A673 (cell line): ENCODE measurements at places on chromosomes 7 and 10. TPM values are rescaled to one million over a fixed set of nuclear protein-coding genes. Genes with fewer than 3 reads are reported as not detected.

GRCh38 chr7:100580466-100581283, 5.3 kb downstream of the LRCH4 start:
- H3K36me3 ChIP-seq: peaks cover 38% of the 10 kb centered on the region
- H3K4me1 ChIP-seq: peaks cover 19% of the 10 kb centered on the region

DNA sequence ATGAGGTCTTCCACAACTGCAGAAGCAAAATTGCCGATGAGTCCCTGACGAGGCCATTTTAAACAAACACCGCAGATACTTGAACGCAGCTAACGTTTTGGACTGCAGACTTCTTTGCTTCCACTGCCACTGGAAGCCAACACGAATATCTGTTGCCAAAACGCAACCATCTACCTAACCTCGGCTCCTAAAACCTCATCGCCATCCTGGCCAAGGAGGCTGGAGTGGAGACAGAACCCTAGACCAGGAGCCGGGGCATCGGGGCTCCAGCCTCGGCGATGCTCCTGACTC, 493 bp downstream of the WDR91 start:
- DNase-seq: peak; percentile 26
- no peaks in the 10 kb centered on the region for H3K36me3 ChIP-seq
- no peaks in the 10 kb centered on the region for H3K27me3 ChIP-seq
- H3K4me1 ChIP-seq: no peaks in the 10 kb centered on the region
- peak overlapping the region; percentile 71 for H3K27ac ChIP-seq

- H3K4me3 ChIP-seq: no peak overlapping the region
- DNase-seq: peak; percentile 75
- no peaks in the 10 kb centered on the region for H3K36me3 ChIP-seq
- no peak overlapping the region for H3K27ac ChIP-seq
- no peaks in the 10 kb centered on the region for H3K27me3 ChIP-seq
These were observed 123.6 kb downstream of the RNF32 start for GRCh38 chr7:156764016-156764669.

- H3K4me1 ChIP-seq: no peaks in the 10 kb centered on the region
- no peaks in the 10 kb centered on the region for H3K27me3 ChIP-seq
- no peaks in the 10 kb centered on the region for H3K36me3 ChIP-seq
- no peak for DNase-seq
- H3K4me3 ChIP-seq: no peak overlapping the region
These were observed 59.9 kb downstream of the HIBADH start for GRCh38 chr7:27602766-27603165.

GRCh38 chr10:82814635-82815034, 939.6 kb downstream of the NRG3 start:
- no peaks in the 10 kb centered on the region for H3K4me1 ChIP-seq
- no peak overlapping the region for H3K4me3 ChIP-seq

DNA sequence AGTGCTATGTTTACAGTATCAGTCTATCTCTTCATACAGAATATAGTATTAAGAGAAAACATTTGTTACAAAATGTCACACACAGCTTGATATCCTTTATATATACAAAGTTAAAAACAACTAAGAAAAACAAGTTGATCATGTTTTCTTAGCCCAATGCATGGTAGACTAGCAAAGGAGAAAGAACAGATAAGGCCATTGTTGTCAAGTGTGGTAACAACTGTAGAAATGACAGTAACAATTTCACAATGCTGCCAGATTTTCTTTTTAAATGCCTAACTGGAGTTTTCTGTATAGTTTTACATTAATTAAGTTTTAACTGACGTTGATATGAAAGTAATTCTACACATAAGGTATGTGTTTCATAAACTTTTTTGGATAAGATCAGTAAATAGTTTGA, 65.8 kb downstream of the TFEC start:
- no peak overlapping the region for H3K4me3 ChIP-seq
- H3K4me1 ChIP-seq: no peaks in the 10 kb centered on the region
- no peak overlapping the region for H3K27ac ChIP-seq
- H3K27me3 ChIP-seq: no peaks in the 10 kb centered on the region
- no peak for DNase-seq
- no peaks in the 10 kb centered on the region for H3K36me3 ChIP-seq

GRCh38 chr10:17007418-17007770, 122.2 kb downstream of the CUBN start:
- H3K4me1 ChIP-seq: peaks cover 33% of the 10 kb centered on the region
- DNase-seq: peak; percentile 41
- no peak overlapping the region for H3K4me3 ChIP-seq

DNA sequence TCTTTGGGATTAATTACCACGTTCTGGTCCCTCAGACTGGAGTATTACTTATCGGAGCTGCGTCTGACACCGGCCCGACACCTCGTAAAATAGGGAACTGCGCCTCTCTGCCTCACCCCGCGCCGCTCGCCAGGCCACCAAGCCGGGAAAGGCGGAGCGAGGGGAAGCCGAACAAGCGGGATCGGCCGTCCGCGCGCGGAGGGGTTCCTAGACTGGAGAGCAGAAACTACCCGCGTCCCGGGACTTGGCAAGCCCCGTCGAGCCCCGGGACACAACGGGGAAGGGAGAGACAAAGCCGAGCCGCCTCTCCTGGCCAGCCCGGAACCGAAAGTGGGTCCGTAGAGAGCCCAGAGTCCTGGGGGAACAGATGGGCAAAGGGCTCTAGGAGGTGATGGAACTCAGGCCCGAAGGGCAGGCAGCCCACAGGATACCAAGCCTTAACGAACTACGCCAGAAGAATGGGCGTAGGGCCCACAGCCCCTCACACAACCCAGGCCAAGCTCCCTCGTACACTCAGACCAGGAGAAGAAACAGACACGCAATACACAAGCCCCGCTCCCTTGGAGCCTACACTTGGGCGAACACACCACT, 6.5 kb downstream of the LBX1 start:
- no peak overlapping the region for H3K27ac ChIP-seq
- peaks cover 3% of the 10 kb centered on the region for H3K4me1 ChIP-seq
- peak overlapping the region; percentile 15 for H3K4me3 ChIP-seq
- no peaks in the 10 kb centered on the region for H3K36me3 ChIP-seq
- H3K27me3 ChIP-seq: peaks cover 100% of the 10 kb centered on the region
- DNase-seq: no peak

DNA sequence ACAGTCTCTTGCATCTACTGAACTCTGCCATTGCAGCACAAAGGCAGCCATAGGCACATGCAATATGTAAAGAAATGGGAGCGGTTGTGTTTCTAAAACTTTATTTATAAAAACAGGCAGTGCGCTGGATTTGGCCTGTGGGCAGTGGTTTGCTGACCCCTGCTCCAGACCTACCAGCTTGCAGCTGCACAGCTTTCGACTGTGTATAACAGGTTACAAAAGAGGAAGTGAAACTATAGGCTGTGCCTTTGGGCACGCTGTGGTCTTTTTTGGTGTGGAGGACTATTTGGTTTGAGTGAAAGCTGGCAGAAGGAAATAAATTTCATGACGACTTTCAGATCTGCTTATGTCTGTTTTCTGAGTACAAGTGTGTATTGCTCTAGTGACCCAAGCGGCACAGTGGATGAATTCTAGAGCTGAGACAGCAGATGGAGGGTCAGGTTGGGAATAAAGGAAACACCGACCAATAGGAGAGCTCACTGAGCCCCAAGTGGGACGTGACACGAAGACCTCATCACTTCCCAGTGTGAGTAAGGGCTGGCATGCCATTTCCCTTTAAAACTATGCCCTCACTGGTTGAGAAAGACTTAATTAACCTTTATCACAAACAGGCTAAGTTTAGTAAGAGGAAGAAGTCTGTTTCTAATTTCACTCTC, 152.7 kb downstream of the ANK3 start:
- no peaks in the 10 kb centered on the region for H3K27me3 ChIP-seq
- H3K4me3 ChIP-seq: no peak overlapping the region
- DNase-seq: peak; percentile 59
- no peaks in the 10 kb centered on the region for H3K36me3 ChIP-seq
- no peak overlapping the region for H3K27ac ChIP-seq
- H3K4me1 ChIP-seq: peaks cover 7% of the 10 kb centered on the region

GRCh38 chr7:79598351-79598750, 144.9 kb upstream of the MAGI2 start:
- H3K4me1 ChIP-seq: no peaks in the 10 kb centered on the region
- no peak overlapping the region for H3K27ac ChIP-seq
- no peak overlapping the region for H3K4me3 ChIP-seq
- H3K36me3 ChIP-seq: no peaks in the 10 kb centered on the region
- no peak for DNase-seq

- H3K4me1 ChIP-seq: no peaks in the 10 kb centered on the region
- H3K27ac ChIP-seq: no peak overlapping the region
- no peak for DNase-seq
- H3K27me3 ChIP-seq: no peaks in the 10 kb centered on the region
- H3K36me3 ChIP-seq: no peaks in the 10 kb centered on the region
These were observed 7.1 kb upstream of the ZMIZ1 start for GRCh38 chr10:79061441-79062315.

The THSD7A gene
- total RNA-seq: 0.55 and 0.64 TPM in 2 replicates

The C10orf90 gene
- not detected in 2 replicates for total RNA-seq

The GPC2 gene
- total RNA-seq: 23.3 and 28.4 TPM in 2 replicates

The PPP1R9A gene
- total RNA-seq: 13.3 and 15.6 TPM in 2 replicates

The PTCD1 gene
- 8.4 and 11.8 TPM in 2 replicates for total RNA-seq

The PDZD7 gene
- 0.26 and 0.30 TPM in 2 replicates for total RNA-seq

The H2BK1 gene
- total RNA-seq: not detected in 2 replicates

The CALML3 gene
- not detected in 2 replicates for total RNA-seq
